ENCODE measurements at places on chromosomes 2 and 18.

- no peak for DNase-seq
These were observed 38.0 kb downstream of the VSNL1 start for GRCh38 chr2:17578466-17578928.

DNA sequence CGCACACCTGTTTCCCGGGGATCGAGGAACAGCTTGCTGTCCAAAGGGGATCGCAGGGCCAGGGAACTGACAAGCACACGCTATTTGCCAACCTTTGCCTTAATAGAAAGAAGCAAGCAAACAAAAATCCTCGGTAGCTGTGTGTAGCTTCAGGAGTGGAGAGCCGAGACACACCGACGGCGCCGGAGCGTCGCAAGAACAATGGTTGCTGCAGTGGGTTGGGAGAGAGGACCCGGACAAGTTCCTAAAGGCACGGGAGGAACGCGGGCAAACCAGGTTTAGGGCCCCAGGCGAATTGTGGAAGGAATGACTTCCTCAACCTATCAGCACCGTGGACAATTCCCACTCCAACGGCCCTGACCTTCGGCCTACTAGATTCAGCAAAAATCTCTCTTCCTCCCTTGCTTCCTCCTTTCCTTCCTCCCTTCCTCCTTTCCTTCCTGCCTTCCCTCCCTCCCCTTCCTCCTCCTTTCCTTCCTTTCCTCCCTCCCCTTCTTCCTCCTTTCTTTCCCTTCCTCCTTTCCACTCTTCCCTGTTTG lies 4.9 kb upstream of the NEUROD1 start:
- no peak for DNase-seq

DNA sequence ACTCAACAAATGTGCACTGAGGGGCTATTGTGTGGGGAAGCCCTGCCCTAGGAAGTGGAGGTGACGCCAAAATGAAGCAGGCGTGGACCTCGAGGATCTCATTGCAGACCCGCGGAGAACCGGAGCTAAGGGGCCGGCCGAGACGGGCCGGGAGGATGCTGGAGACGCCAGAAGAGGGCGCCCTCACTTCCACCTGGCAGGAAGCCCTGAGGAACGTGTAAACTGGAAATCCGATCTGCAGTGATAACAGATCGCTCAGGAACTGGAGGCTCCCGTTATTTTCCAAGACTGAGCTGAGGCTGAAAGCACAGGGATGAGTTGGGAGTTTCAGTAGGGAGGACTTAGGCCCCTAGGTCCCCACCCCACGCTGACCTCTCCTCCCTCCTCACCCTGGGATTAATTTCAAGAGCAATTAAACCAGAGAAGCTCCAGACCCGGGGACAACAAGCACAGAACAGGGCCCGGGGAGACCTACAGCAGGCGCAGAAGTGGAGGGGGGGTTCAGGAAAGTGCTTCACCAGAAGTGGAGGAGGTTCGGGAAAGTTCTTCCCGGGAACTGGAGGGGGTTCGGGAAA lies 7.7 kb upstream of the COL6A3 start:
- DNase-seq = peak; percentile 87

DNA sequence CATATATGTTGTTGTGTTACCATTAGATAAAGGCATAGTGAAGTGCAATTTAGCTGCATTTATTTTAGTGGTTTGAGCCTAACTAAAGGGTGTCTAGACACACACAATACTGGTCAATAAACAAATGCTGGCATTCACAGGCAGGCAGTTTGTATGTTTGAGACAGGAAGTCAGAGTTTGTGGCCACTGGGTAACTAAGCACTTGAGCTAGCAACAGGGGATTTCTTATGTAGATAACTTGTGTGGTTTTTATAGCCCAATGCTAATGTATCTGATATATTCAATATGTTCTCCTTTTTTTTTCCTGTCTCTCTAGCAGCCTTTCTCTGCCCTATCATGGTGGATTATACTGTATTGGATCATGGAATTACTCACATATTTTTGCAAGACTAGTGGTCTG lies 38.1 kb downstream of the LRRTM4 start:
- no peak for DNase-seq

GRCh38 chr2:25123682-25124081 lies 44.7 kb downstream of the POMC start:
- no peak for DNase-seq

GRCh38 chr2:69495861-69496260 lies 58.6 kb upstream of the NFU1 start:
- no peak for DNase-seq

GRCh38 chr2:37326285-37326684 lies 1.7 kb upstream of the PRKD3 start:
- DNase-seq = peak; percentile 78

GRCh38 chr2:53559302-53559966 lies 208.2 kb upstream of the CHAC2 start:
- no peak for DNase-seq

GRCh38 chr2:112627060-112628040 lies 18.4 kb upstream of the SLC20A1 start:
- peak; percentile 95 for DNase-seq

DNA sequence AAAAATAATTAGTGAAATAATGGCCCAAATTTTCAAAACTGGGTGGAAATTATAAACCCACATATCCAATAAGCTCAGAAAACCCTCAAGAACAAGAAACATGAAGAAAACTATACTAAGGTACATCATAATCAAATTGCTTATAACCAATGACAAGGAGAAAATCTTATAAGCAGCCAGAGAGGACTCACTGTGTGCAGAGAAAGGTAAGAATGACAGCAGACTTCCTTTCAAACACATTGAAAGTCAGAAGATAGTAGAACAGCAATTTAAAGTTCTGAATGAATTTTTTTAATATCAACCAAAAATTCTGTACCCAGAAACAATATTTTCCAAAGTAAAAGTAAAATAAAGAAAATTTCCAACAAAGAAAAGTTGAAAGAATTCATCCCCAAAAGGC lies 197.7 kb upstream of the RAB12 start:
- DNase-seq = no peak

DNA sequence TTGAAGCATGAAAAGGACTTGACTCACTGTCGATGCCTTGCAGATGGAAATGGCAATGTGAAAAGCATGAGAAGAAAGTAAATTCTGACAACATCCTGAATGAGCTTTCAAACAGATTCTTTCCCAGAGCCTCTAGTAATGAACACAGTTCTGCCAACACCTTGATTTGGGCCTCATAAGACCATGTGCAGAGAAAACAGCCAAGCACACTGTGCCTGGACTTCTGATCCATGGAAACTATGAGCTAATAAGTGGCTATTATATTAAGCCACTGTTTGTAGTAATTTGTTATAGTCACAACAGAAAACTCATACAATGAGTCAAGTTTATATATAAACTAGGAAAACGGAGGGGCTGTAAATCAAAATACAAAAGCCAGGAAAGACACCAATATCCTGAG lies 477.3 kb downstream of the MBD2 start:
- no peak for DNase-seq

- DNase-seq = no peak
These were observed 135.9 kb downstream of the VAPA start for GRCh38 chr18:10049747-10050146.

GRCh38 chr18:43542016-43542415 lies 264.7 kb upstream of the SYT4 start:
- DNase-seq = no peak

DNA sequence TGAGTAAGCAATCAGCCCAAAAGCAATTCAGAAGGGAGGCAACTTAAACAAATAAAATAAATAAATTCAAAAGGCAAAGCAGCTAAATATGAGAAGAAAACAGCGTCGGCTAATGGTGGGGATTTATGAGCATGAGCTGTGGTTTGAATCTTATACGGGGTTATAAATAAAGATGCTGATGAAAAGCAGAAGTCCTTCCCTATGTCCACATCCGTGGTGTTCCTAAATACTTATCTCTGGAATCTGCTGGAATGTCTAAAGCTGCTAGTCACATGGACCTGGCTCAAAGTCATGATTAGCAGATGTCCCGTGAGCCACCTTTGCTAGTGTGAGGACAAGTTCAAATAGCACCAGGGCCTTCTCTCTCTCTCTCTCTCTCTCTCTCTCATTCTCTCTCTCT lies 33.8 kb downstream of the SMIM21 start:
- no peak for DNase-seq

DNA sequence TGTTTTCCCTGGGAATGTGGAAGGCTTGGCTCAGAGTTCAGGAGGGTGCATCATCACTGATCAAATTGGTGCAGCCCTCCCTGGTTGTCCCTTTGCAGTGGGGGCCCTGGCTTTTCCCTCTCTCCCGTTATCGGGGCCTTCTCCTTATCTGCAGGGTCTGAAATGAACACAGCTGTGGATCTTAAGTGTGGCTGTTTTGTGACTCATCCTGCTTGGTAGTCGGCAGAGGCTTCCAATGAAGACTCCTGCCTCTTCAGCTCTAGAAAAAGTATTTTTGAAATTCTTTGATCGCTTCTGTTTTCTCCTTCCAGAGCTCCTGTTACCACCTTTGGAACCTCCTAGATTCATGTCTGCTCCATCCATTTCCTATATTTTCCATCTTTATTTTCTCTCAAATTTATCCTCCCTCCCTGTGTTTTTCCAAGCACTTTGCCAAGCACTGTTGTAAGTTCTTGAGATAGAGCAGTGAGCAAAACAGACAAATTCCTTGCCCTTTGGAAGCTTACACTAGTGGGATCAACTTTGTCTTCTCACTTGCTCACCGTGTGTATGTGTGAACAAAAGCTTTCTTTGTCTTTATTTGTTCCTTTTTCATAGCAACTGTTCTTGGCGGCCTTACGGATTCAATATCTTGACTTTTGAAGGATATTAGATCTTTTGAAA lies 45.7 kb downstream of the RALB start:
- peak; percentile 70 for DNase-seq

DNA sequence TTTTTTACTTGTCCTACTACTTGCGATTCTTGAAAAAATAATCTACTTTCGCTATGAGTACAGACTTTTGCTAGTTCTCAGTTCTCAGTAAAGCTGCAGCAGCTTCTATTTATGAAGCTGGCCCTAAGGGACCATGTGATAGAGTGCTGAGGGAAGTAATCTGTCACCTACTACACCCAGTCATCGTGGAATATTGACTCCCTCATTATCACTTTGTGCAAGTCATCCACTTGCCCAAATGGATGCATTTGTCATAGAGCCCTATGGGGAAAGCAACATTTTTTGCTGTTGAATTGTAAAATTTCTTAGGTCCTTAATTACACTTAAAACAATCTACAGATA lies 1919.8 kb downstream of the SUCLG1 start:
- DNase-seq = no peak

DNA sequence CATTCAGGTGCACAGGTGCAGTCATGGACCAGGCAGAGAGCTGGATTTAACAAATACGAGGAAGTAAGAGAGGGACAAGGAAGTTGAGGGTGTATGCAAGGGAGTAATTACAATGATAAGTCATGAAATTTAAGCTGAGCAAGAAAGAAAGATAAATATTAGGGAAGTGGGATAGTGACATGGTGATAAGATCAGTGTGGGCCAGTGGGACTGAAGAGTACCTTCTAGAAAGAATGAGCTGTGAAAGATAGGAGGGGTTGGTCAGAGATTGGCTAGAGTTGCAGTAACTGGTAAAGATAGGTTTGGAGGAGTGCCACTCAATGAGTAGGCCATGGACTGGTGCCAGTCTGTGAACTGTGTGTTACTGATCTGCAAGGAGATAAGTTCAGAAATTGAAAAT lies 200.8 kb upstream of the SIX3 start:
- no peak for DNase-seq

DNA sequence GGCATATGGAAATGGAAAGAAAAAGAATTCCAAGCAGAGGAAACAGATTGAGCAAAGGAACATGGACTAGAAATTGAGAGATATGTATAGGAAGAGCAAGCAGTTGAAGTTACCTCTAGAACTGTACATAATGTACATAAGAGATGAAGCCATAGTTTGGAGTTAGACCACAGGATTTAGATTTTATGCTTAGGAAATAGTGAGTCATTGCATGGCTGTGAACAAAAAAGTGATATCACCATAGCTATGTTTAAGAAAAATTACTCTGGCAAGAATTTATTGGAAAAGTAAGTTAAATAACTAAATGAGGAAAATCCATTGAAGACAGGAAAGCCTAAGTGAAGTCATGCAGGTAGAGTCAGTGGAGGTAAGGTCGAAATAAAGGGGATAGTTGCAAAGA lies 99.4 kb upstream of the GALNT5 start:
- DNase-seq = no peak

DNA sequence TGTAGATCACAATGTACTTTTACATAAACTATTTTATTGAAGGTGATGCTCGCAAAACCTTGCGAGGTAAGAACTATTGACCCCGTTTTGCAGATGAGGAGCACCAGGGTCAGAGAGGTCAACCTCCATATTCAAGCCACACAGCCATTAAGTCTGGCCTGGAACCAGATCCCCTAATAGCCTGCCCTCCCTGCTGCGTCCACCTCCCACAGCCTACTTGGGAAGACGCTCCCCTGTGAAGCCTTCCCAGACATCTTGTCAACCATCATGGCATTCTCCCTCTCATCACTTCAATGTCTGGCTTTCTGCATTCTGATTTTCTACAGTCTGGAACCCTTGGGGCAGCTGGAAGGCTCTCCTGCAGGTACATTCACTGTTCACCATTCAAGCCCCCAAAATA lies 101.0 kb downstream of the TTC32 start:
- no peak for DNase-seq

GRCh38 chr18:29982218-29982617 lies 1060.3 kb downstream of the DSC3 start:
- no peak for DNase-seq

- DNase-seq = peak; percentile 48
These were observed 479.1 kb downstream of the MBD2 start for GRCh38 chr18:53745224-53745967.

DNA sequence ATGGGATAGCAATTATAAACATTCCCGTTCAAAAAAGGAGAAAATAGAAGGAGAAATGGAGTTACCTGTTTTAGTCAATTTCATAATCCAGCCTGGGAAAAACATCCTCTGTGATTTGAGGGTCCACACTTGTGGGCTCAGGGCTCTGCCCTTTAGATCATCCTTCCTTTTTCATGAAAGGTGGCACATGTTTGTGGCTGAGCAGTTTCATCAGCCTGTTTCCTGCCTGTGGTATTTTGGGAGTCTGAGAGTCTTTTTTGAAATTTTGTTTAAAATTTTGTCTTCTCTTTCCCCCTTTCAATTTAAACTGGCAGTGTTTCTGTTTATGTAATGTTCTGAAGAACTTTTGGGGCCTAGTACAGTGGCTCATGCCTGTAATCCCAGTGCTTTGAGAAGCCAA lies 84.0 kb downstream of the KIAA1328 start:
- no peak for DNase-seq

- no peak for DNase-seq
These were observed 194.4 kb upstream of the SPRED2 start for GRCh38 chr2:65626831-65627230.

DNA sequence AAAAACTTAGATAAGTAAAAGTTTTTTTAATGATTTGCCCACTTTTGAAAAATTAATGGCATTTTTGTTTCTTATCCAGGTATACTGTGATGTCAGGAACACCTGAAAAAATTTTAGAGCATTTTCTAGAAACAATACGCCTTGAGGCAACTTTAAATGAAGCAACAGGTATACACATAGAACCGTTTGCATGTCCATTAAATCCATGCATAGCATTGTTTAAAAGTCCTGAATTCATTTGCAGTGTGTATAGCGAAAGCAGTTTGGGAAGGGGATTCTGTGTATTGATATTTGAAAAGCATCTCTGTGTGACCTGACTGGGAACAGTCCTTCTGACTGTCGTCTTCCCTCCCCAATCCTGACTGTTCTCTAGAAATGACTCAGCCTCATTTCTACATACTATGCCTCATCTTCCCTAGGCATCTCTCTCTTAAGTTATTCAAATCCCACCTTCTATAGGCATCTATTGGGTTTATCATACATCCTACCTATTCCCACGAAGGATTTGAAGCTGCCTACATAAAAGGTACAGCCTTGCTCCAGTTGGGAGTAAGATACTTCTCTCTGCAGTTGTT lies 79.2 kb upstream of the MAP3K20 start:
- no peak for DNase-seq
